Sciatic nerve (tissue), 2 donors: ENCODE measurements at places on chromosomes 6 and 20. TPM values are rescaled to one million over a fixed set of nuclear protein-coding genes. Genes with fewer than 3 reads are reported as not detected.

GRCh38 chr6:159879856-159880255 is 10.9 kb upstream of the MAS1 start:
- no peak for DNase-seq

- DNase-seq: no peak
Observed at GRCh38 chr20:6974838-6975237, 207.4 kb downstream of the BMP2 start.

DNA sequence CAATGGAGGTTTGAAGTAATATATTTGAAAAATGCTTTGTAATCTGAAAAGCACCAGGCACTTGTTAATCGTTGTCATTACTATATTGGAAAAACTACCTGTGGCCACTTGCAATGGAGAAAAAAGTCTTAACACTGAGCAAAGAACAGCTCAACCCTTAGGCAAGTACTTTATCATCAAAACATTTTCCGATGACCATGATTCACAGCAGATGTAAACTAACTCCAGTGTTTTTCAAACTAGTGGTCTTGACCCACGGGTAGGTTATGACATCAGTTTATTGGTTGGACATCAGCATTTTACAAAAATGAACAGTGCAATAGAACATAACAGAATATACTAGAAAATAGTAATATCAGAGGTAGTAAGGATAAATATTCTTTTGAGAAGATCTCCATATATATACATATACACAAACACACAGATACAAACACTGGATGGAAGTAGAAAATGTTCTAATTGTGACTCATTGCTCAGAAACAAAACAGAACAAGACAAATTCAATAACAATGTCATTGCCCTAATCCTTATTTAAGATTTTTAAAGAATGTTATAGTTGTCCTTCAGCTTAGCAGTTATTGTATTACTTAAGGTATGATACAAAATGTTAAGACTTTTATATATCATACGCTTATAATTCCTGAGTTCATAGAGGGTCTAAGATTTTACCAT is 123.0 kb downstream of the PLCB1 start:
- DNase-seq: no peak

DNA sequence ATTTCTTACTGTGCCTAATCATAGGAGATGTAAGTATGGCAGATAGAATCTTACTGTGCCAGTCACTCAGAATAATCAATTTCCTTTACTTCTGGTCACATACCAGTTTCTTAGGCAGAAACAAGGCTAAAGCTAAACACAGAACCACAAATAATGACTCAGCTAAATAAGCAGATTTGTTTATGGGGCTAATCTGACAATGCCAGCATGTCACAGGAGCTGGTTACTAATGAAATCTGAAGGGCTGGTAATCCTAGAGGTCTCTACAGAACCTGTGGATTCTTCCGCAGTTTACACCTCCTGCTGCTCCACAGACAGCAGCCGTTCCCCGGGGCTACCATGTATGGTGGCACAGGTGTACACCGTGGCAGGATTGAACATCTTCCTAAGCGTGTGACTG is 80.8 kb downstream of the LYRM4 start:
- DNase-seq: no peak

DNA sequence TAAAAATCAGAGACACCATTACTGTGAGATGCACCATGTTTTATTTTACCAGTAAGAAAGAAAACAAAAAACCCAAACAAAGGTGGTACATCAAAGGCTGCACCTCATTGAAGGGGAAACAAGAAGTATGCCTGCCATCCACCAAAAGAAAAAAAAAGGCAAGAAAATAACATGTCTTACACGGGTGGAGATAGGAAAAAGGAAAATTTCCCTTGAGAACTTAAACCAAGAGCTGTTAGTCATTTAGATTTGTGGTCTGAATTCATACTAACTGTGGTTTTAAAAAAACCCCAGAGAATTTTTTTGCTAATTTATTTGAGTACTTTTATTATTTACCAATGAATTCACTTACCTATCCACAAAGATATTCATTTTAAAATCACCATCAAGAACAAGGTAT is 144.0 kb downstream of the LRRC1 start:
- DNase-seq: no peak

- DNase-seq: no peak
Observed at GRCh38 chr6:17979479-17979878, 8.0 kb downstream of the KIF13A start.

The TSHZ2 gene
- 33.1 TPM for total RNA-seq

DNA sequence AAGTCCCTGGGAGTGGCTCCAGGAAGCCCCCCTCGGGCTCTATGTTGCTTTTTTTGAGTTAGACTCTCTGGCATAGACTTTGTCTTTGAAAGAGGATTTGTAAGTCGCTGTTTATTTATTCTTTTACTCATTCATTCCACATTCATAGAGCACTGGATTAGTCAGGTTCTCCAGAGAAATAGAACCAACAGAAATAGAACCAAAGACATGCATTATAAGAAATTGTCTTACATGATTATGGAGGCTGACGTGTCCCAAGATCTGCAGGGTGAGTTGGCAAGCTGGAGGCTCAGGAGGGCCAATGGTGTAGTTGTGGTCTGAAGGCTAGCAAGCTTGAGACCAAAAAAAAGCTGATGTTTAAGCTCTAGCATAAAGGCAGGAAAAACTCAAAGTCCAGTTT is 98.3 kb upstream of the CHD6 start:
- DNase-seq: no peak

- no peak for DNase-seq
Observed at GRCh38 chr6:169372589-169372988, 118.9 kb upstream of the THBS2 start.

GRCh38 chr6:11221623-11222384 is 10.7 kb downstream of the NEDD9 start:
- no peak for DNase-seq

DNA sequence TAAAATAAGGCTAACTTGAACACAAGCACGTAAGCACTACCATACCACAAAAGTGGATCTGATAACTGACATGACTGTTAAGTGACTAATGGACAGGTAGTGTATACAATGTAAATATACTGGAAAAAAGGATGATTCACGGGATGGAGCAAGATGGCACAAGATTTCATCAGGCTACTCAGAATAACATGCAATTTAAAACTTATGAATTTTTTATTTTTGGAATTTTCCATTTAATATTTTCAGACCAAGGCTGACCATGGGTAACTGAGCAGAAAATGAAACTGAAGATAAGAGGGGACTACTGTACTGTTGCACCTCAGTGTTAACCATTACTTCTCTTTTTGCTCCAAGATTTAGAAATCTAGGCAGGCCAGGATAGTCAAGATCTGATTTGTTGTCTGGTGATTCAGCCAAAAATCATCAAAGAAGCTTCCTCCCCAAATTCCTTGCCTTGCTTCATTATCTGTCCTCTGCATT is 45.4 kb downstream of the TPBG start:
- DNase-seq: no peak

The FAM209A gene
- not detected for total RNA-seq

DNA sequence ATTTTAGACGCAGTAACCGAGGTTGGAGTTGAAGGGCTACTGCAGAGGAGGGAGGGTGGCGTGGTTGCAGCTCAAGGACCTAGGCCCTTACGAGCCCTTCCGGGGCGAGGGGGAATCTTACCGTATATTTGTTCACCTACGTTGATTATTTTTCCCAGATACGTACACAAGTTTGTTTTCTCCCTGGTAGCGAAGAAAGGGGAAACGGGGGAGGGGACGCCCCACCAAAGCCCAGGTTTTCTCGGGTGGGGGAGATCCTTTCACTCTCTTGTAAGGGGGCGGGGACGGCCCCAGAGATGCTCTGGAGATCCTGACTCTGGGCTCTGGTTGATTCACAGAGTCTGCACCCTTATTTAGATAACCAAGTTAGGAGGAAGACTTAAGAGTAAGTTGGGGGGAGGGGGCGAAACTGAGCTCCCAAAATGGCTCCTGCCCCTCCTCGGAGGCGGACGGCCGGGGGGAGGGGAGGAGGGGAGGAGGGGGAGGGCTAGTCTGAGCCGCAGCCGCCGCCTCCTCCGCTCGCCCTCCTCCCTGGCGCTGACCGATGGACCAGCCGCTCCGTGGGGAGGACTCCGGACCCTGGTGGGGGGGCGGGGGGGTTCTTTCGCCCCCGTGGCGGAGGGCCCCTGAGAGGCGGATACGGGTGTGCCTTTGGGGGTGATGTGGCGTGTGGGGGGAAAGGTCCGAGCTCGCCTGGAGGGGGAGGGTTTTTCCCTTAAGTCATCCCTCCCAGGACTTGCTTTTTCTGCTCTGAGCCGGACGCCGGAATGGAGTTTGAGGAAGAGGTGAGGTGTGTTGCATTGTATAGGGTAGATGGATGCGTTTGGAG is 2.2 kb downstream of the BRD2 start:
- peak; percentile 95 for DNase-seq

GRCh38 chr6:156779206-156780094 is 2.3 kb downstream of the ARID1B start:
- peak; percentile 74 for DNase-seq

The HELZ2 gene
- 21.4 TPM for total RNA-seq

GRCh38 chr6:88843040-88843439 is 120.4 kb downstream of the RNGTT start:
- DNase-seq: no peak

DNA sequence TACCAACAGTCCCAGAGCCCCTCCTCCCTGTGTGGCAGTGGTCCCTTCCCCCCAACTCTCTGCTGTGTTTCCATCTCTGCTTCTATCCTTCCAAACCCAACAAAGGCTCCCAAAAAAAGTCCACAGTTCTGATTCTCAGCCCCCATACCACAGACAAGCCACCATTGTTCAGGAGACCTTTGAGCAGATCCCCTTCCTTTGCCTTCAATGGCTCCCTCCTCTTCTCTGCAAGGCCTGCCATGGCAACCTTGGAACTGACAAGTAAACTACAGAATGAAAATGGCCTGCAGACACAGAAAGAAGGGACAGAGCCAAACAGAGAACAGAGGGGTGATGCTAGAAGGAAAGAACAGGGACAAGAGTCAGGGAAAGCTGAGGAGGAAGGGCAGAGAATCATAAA is 23.2 kb downstream of the OR2H2 start:
- no peak for DNase-seq

The MUC21 gene
- total RNA-seq: 0.18 TPM

The SLC22A3 gene
- 189 TPM for total RNA-seq

The FGD2 gene
- total RNA-seq: 19.7 TPM

GRCh38 chr6:13865141-13865540 is 50.8 kb upstream of the MCUR1 start:
- DNase-seq: no peak

The BEND6 gene
- 4.4 TPM for total RNA-seq

- DNase-seq: no peak
Observed at GRCh38 chr6:12293235-12293930, 3.2 kb downstream of the EDN1 start.

The SLC17A3 gene
- not detected for total RNA-seq

The KHDC3L gene
- total RNA-seq: not detected

GRCh38 chr6:4941782-4942672 is 61.8 kb downstream of the RPP40 start:
- DNase-seq: no peak

The RAD21L1 gene
- not detected for total RNA-seq

GRCh38 chr6:105094133-105094640 is 85.6 kb downstream of the POPDC3 start:
- DNase-seq: no peak

The MYLK2 gene
- total RNA-seq: 0.27 TPM

The ADGRB3 gene
- 8.5 TPM for total RNA-seq

GRCh38 chr20:32476684-32477593 is 108.2 kb downstream of the NOL4L start:
- DNase-seq: no peak

GRCh38 chr6:119470893-119471542 is 121.5 kb upstream of the MAN1A1 start:
- no peak for DNase-seq

DNA sequence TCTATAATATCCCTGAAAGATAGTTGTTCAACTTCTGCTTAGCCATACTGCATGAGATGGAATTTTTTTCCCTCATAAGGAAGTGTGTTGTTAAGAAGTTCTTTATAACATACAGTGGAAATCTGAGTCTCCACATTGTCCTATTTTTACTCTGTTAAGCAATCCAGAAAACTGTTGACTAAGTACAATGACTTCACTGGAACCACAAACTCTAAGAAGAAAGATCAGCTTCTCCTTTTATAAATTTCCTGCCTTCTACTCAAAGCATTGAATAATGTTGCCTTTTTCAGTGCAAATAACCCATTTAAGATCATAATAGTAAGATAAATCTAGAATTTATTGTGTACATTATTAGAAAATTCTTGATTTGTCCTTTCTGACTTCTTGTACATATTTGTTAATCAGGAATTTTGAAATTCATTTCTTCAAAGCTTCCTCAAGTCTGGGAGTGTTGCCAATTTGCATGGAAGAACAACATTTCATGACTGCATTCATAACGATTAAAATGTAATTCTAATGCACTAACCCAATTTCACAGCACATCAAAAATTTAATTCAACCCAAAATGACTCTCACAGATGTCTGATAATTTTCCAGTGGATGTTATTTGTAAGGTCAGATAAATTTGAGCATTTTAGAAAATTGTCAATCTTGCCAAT is 45.6 kb upstream of the ANKEF1 start:
- no peak for DNase-seq

DNA sequence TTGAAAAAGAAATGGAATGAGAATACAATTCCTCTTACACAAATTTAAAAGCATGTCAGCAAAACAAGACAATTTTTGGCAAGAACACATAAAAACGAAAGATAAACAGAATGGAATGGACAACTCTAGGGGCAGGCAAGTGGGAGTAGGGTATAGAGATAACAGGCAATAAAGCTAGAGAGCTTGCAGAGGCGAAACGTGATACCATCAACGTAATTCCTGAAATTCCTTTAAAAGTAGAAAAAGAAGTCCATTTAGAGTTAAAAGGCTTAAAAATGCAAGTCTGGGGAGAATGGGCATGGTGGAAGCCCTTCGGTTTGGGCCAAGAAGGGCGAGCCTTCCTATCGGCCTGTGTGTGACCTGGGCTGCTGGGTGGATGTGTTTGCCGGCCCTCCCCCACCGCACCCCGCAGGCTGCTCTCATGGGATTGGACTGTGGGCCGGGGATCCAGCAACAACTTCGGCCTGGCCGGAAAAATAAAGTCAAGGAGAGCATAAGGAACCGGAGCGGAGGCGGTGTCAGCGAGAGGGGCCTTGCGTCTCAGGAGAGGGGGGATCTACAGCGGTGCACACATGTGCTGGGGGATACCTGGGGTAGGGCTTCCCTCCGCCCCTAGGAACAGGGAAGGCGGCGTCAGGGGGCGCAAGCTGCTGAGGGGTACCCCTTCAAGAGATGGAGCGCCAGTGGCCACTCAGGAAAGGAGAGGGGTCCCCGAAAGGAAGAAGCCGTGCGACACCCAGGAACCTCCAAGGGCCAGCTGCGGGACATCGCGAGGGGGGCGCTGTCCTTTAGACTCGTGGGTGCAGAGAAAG is 4.1 kb downstream of the TMEM239 start:
- no peak for DNase-seq

DNA sequence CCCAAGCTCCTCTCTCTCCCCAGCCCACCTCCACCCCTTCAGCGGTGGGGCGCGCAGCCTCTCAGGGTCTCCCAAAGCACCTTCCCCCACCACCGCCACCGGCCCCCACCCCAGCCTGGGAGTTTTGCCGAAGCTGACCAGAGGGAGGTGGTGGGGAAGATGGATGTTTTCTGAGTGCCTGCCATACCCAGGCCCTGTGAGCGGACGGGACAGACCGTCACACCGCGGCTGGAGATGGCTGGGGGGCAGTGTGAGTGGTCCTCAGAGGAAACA is 5.7 kb downstream of the C20orf204 start:
- no peak for DNase-seq

- DNase-seq: no peak
Observed at GRCh38 chr6:41040101-41040939, 1.3 kb upstream of the UNC5CL start.

- DNase-seq: no peak
Observed at GRCh38 chr6:170010665-170011203, 259.3 kb downstream of the ERMARD start.
